Mesendoderm (in vitro differentiated cells): ENCODE measurements at places on chromosomes 4 and X.

GRCh38 chrX:65637335-65637734, 30.1 kb upstream of the MSN start:
- DNase-seq, result no peak

DNA sequence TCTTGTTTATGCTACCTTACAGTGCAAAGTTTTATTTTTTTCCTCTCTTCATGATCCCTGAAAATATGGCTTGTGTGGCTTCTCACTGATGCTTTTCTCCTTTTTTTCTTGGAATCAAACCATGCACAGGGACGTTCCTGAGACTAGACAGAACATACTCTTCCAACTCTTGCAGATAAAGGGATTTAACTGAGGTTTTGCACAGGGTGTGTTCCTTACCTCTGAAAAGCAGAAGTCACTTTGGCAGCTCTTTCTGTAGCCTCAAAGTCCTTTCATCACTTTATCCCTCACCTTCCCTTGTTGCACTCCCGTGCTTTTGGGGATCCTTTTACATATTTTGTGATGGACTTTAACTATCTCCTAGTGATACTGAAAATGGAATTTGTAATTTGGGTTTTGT, 300.1 kb downstream of the SPRY1 start:
- DNase-seq, result no peak

DNA sequence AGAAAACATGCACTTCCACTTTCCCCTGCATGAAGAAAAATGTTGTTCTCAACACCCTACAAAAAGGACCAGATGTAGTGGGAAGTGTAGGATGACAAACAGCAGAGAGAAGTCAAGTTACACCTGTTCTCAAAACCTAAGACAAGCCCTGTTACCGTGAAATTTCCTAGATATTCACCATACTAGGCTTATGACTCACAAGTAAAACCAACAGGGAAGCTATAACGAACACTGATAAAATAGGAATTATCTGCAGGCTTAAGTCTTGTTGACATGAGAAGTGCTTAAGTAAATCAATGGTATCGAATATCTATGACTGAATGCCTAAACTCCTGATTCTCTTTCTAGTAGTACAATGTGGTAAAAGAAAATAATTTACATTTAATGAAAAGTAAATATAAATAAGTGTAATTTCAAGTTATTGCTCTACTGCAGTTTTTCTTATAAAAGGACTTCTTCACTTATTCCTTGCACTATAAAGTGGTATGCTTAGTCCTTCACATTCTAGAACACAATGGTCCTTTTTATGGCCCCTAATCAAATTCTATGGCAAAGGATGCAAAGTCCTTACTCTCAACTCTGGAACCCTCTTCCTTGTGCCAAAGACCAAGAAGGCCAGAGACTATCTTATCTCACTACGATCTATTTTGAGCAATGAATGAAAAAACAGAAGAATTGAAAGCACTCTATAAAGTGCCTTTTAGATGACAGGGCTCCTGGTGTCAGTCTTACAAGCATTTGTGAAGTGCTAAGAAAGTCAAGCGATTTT, 19.6 kb downstream of the AP1S2 start:
- DNase-seq, result peak; percentile 66

DNA sequence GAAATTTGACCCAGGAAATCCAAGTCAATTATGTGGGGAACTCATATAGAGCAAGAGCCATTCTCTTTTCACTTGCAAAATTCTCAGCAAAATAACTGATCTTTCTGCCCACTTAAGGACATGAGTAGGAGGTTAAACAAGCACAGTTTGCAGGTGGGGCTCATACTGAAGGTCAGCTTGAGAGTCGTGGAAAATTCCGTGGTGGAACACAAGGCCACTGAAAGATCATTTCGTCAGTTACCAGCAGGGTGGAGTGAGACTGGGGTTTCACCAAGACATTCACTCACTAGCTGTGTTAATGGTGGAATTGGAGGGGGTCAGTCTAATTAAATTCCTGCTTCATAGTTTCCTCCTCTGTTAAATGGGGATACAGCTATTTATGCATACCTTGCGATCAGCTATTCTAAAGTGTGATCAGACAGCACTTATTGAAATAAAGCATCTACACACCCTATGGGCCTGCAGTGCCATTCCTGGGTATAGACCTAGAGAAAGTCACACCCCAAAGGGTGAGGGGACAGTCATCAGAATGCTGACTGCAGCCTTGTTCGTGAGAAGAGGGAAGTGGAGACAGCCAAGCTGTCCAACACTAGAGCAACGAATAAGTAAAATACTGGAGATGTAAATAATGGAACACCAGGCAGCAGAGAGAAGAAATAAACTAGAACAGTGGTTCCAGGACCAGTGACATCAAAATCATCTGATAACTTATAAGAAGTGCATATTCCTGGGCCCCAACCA, 42.7 kb upstream of the CLNK start:
- no peak for DNase-seq

DNA sequence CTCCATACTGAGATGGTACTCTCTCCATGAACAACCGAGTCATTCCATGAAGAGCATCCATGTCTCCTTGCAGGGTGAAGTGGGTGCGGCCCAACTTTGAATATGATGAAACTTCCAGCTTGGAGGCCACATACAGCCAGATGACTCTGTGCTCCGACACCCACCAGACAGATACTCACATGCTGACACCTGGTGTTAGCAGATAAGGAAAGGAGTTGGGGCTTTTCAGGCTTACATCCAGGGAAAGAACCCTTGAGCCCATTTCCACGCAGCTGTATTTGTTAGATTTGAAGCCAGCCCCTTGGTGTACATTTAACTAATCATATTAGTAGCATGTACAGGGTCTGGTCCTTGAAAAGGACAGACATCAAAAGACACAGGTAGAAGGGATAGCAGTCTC, 62.1 kb upstream of the PRRG3 start:
- peak; percentile 22 for DNase-seq

DNA sequence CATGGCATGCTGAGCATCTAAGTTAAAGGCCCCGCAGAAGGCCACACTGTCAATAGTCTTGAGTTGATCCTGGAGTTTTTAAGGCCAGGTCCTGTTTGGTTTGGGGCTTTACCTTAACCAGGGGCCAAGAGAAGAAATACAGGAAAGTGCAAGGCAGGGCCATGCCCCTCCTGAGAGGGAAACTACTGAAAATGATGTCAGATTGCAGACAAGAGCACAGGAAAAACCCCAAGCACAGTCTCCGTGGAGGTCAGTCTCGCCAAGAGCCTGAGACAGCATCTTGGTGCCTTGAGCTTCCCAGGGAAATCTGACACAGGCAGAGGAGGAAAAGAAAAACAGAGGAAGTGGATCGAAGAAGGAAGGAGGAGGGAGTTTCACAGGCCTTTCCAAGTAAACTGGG, 32.2 kb upstream of the GATB start:
- no peak for DNase-seq

DNA sequence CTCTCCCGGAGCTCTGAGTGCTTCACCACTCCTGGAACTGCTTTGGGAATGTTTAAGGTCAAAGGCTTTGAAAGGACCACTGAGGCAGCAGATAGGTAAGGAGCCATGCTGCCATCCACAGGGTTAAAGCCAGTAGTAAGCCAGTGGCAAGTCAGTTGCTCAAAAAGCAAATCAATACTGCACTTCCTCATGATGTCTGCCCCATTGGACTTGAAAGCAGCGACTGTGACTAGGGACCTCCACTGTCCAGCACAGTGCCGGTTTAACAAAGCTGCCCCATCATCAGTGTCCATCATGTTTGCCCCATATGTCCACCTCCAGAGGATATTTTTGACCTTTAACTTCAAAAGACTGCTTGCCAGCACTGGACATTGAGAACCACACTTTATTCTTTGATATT, 49.9 kb upstream of the FGF13 start:
- DNase-seq, result no peak
